ENCODE measurements at places on chromosomes 1 and 21.

GRCh38 chr1:93459126-93459525 is 11.2 kb downstream of the FNBP1L start:
- no peak for DNase-seq

GRCh38 chr1:27970401-27970800 is 10.6 kb downstream of the XKR8 start:
- peak; percentile 83 for DNase-seq

GRCh38 chr1:248822148-248823032 is 3.3 kb downstream of the SH3BP5L start:
- no peak for DNase-seq

- DNase-seq: peak; percentile 73
These were observed 79.7 kb upstream of the MAP10 start for GRCh38 chr1:232725305-232726047.

DNA sequence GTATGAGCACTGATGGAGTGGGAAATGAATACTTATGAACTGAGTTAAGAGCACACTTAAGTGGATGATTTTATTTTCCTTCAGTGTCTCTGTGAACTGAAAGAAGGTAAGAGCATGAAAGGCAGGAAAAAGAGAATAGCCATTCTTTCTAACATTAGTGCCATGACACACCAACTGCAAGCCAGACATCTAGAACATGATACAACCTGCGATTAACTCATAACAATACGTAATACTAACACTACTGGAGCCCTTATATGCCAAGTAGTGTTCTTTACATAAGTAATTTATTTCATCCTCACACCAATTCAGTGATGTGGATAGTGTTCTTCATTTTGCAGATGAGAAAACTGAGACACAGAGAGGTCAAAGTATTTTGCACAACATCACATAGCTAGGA is 56.7 kb downstream of the PRRX1 start:
- DNase-seq: no peak

DNA sequence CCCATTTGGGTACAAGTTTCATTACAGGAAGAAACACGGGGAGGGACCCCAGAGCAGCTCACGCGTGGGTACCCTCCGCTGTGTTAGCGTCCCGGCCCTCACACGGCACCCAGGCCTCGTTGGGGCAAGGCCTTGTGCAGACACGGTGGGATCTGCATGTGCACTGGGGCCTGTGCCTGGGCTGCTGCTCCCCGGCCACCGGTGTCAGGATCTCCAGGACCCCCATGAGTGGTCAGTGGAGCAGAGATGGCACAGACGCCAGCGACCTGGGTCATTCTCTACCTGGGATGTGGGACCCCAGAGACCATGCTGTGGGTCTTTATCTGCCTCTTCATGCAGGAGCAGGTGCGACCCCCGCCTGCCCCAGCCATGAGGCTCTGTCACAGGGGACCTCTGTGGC is 5.4 kb upstream of the SAMD11 start:
- DNase-seq: no peak

DNA sequence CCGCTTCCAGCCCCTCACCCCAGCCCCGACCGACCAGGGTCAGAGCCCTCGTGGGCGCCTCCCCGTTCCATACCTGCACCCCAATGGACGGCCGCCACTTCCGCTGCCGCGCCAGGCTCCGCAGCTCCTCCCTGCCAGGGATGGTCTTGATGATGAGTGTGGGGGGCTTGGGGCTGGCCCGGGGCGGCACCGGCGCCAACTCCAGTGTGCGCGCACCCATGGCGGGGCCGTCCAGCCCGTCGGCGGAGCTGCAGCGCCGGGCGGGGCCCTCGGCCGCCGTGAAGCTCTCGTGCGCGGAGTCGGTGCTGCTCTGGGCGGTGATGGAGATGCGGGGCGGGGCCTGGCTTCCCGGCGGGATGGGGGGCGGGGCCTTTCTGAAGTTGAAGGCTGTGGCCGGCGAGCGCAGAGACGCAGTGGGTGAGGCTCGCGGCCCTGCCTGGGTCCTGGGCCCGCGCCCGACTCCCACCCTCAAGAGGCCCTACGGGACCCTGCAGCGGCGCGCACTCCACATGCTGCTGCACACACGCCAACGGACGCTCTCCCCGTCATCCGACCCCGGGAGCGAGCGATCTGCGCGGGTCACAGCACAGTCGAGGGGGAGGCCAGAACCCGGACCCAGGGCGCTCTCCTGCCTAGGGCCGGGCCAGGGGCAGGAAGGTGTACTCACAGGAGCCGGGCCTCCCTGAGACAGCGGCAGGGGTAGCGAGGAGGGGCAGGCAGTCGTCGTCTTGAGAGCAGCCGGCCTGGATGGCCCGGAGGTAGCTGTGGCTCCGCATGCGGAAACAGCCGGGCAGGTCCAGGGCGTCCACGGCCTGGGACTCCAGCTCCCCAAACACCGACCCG is 26.1 kb upstream of the SMIM12 start:
- no peak for DNase-seq

DNA sequence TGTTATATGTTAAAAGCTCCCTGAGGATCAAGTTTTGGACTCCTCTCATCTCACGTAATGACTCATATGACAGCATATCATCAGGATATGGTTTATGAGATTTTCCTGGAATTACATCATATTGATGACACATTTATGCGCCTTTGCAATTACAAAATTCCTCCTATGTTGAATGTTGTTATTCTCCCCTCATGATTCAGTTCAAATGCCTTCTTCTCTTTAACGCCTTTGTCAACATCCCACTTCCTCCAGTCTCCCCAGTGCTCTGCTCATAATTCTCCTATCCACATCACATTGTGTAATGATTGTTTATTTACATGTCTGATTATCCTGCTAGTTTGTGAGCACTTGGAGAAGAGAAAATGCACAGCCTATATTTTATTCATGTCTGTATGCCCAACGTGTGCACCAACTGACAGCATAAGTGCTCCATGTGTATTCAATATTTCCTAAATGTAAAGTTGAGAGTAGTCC is 80.9 kb upstream of the BACH1 start:
- DNase-seq: peak; percentile 95

DNA sequence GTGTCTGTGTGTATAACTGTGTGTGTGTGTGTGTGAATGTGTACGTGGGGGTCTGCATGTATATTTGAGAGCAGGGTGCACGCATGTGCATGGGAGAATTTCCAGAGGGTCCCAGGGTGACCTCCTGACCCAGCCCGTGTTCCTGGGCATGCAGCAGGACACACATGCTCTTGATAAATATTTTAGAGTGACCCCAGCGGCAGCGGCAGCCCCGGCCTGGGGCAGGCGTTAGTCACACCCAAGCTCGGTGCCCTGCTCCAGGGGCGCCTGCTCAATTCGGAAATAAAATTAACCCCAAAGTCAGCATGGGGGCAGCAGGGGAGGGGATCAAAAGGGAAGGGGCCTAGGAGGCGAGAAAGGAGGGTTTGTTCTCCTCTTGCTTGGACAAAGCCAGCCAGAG is 107.5 kb downstream of the PAX7 start:
- no peak for DNase-seq

- DNase-seq: no peak
These were observed 84.6 kb downstream of the DISP1 start for GRCh38 chr1:222899471-222899870.

- DNase-seq: no peak
These were observed 7.7 kb downstream of the ARHGEF19 start for GRCh38 chr1:16204634-16205333.

DNA sequence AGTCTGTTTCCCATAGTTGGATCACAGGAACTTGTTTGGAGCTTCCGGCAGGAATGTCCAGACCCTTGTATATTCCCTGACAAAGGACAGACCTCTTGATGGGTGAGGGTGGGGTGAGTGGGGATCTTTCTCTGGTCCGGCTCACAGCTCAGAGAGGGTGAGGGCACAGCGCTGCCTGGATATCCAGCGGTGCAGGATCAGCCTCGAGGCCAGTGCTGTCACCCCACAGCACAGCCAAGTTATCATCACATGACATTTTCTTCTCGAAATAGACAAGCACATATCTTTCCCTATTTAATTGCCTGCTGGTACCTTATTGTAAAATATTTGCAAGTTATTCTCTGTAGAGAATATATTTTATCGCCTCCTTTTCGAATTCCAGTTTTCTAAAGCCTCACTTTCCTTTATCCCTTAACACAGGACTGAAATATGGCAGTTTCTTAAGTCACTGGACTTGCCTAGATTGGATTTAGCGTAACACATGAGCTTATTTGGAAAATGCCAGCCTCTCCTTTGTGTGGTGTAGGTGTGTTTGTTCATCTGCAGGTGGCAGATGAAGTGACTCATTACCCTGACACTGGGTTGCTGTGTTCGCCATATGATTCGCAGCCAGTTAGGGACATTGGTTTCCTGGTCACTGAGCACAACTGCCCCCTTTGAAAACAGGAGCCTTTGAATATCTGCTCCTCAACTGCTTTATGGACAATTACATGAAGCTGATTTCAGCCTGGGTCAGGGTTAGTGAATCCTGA is 21.4 kb downstream of the CLIC6 start:
- no peak for DNase-seq

DNA sequence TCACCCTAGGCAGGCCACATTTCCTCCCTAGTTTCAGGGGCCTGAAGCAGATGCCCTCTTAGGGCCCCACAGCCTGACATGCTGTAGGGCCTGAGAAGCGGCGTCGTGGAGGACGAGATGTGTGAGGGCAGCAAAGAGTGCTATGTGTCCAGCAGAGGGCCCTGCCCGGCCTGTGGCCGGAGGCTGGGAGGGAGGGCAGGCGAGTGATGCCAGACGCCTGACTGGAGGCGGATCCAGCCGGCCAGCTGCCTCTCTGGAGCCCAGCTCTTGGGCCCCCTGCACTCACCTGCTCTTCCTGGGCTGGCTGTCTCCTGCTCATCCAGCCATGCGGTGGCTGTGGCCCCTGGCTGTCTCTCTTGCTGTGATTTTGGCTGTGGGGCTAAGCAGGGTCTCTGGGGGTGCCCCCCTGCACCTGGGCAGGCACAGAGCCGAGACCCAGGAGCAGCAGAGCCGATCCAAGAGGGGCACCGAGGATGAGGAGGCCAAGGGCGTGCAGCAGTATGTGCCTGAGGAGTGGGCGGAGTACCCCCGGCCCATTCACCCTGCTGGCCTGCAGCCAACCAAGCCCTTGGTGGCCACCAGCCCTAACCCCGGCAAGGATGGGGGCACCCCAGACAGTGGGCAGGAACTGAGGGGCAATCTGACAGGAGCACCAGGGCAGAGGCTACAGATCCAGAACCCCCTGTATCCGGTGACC is at the start of gene GPR37L1:
Gene GPR37L1 (plus strand): TSS at position 279 of the 697 bp plus-strand sequence. CDS start 47 bp downstream, at position 326.
- peak; percentile 56 for DNase-seq

- DNase-seq: peak; percentile 84
These were observed 122.6 kb upstream of the PPP2R5A start for GRCh38 chr1:212162635-212163034.

All from M059J (cell line).